CD4-positive, alpha-beta T cell (primary cell): ENCODE measurements at places on chromosomes 12 and 14. TPM values are rescaled to one million over a fixed set of nuclear protein-coding genes. Genes with fewer than 3 reads are reported as not detected.

The JAG2 gene
- 0.66 TPM for total RNA-seq

GRCh38 chr12:53120685-53121525 is 17.6 kb downstream of the SOAT2 start:
- H3K4me1 ChIP-seq = no peaks in the 10 kb centered on the region
- no peaks in the 10 kb centered on the region for H3K36me3 ChIP-seq
- no peak overlapping the region for H3K4me3 ChIP-seq

DNA sequence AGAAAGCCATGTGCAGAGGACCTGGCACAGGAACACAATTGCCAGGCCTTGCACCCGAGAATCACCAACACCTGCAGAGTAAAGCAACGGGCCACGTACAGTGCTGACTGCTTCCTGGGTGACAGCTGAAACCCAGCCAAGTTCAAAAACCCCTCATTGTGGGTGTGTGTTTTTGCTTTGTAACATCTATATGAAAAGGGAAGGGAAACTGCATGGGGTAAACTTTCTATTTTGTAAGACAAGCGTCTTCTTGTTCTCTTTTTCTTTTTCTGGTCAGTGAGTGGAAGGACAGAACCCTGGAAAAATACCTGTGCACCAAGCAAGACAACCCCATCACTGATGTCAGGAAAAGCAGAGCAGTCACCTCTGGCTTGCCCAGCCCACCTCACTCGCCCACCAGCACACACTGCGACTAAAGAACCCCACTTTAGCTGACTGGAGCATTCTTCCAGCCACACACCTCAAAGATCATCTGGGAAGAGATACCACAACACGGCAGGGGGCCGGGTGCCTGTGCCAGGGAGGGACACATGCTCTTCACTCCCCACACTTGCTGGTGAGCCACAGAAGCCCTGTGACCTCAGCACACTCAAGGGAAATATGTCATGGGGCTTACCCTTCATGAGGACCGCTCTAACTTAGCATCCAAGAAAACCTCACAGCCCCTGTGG is 172.3 kb downstream of the NDUFA12 start:
- H3K4me1 ChIP-seq = peaks cover 4% of the 10 kb centered on the region
- no peaks in the 10 kb centered on the region for H3K27me3 ChIP-seq
- H3K36me3 ChIP-seq = no peaks in the 10 kb centered on the region

DNA sequence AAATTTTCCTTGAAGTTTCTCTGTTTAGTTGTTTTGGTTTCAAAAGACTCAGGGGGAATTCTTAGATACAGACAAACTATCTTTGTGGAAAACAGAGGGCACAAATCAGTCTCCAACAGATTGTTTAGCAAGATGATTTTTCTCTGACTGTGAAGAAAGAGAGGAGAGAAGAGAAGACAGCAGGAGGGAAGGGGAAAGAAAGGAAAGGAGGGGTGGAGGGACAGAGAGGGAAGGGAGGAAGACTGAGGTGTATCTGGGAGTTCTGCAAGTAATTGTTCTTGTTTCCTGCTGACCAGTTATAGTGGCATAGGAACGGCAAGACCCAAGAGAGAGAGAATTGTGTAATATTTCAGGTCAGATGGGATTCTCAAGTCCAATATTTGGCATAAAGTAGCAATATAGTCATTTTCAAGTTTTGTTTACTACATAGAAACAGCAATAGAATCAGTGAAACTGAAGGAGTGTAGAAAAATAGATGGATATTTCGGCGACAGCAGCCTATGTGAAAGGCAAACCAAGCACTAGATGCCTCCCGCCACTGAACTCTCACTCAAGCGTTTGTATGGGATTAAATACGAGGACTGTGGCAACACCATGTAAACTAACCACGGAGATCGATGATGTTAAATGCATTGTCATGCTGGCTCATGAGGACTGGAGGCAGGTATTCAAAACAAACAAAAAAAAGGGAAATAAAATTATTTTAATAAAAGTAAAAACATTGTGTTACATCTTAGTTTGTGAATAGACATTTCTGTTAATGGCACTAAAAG is 342.5 kb downstream of the SLC16A7 start:
- H3K4me3 ChIP-seq = no peak overlapping the region
- H3K27me3 ChIP-seq = no peaks in the 10 kb centered on the region
- H3K27ac ChIP-seq = no peak overlapping the region
- H3K36me3 ChIP-seq = no peaks in the 10 kb centered on the region
- H3K4me1 ChIP-seq = no peaks in the 10 kb centered on the region
- no peak for DNase-seq

DNA sequence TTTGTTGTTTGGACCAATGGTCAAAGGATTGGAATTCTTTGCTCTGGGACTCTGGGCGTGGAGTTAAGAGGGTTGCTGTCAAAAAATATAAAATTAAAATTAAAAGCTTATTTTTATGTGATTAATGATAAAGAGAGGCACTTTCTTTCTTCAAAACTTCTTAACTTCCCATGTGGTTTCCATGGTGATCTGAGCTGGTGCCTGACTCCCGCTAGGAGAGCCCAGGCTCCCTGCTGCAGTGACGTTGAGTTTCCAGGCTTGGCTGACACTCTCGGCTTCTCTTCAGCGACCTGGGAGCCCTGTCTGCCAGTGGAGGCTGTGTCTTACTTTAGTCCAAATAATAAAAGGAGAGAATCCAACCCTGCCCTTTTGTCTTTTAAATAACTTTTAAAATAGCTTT is 84.4 kb downstream of the GALC start:
- DNase-seq = no peak
- no peaks in the 10 kb centered on the region for H3K27me3 ChIP-seq
- H3K4me3 ChIP-seq = no peak overlapping the region
- H3K27ac ChIP-seq = no peak overlapping the region
- no peaks in the 10 kb centered on the region for H3K4me1 ChIP-seq
- no peaks in the 10 kb centered on the region for H3K36me3 ChIP-seq

GRCh38 chr14:52835122-52835903 is 43.9 kb upstream of the GNPNAT1 start:
- H3K27me3 ChIP-seq = no peaks in the 10 kb centered on the region
- no peak overlapping the region for H3K27ac ChIP-seq
- no peaks in the 10 kb centered on the region for H3K36me3 ChIP-seq
- no peaks in the 10 kb centered on the region for H3K4me1 ChIP-seq
- DNase-seq = no peak
- H3K4me3 ChIP-seq = no peak overlapping the region
